ENCODE measurements at places on chromosomes 11 and 22. TPM values are rescaled to one million over a fixed set of nuclear protein-coding genes. Genes with fewer than 3 reads are reported as not detected.

NXPE4 gene
- total RNA-seq: not detected

GUCY1A2 gene
- 0.91 TPM for total RNA-seq

OR5AK2 gene
- not detected for total RNA-seq

XNDC1N gene
- total RNA-seq: 6.8 TPM

CREBZF gene
- 41.4 TPM for total RNA-seq

CRYBA4 gene
- total RNA-seq: not detected

PRDM10 gene
- 8.5 TPM for total RNA-seq

KDELR3 gene
- total RNA-seq: 172 TPM

PRPF19 gene
- 52.4 TPM for total RNA-seq

MEI1 gene
- 3.2 TPM for total RNA-seq

FGF3 gene
- total RNA-seq: not detected

POLR2L gene
- total RNA-seq: 76.4 TPM

ROBO4 gene
- total RNA-seq: 0.26 TPM
